Keratinocyte (primary cell): ENCODE measurements at places on chromosomes 6 and 20.

GRCh38 chr6:167330750-167331149, 5.9 kb downstream of the TTLL2 start:
- no peaks in the 10 kb centered on the region for H3K27me3 ChIP-seq
- no peaks in the 10 kb centered on the region for H3K36me3 ChIP-seq
- H3K4me1 ChIP-seq = no peaks in the 10 kb centered on the region
- no peak for DNase-seq

GRCh38 chr20:57060407-57061050, 205.9 kb downstream of the BMP7 start:
- DNase-seq = no peak
- no peak overlapping the region for H3K4me3 ChIP-seq
- peaks cover 18% of the 10 kb centered on the region for H3K4me1 ChIP-seq

DNA sequence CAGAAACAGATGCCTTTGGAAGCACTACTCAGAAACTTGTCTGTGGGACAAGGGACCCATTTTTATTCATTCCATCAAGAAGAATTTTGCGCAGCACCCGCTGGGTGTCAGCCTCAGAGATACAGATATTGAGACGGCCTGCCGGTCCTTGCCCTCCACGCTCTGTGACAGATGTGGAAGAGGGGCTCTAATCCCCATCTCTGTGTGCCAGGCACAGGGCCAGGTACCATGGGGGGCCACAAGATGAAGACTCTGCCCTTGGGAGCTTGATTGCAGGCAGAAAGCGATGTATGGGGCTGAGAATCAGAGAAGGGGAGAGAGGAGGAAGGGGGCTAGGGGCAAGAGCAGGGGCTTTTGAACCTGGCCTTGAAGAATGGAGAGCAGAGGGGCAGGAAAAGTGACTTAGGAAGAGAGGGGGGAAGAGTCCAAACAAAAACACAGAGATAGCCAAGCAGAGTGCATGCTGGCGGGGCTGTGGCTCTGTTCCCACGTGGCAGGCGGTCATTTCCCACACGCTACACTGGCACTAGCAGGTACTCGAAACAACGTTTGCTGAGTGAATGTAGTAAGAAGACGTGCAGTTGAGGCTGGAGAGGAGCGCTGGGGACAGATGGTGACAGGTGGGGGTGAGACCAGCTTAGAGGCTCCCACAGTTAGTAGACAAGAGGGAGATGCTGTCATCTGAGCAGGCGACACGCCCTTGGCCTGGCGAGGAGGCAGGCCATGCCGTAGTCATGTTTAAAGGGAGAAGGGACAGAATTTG, 170.3 kb upstream of the SNX9 start:
- H3K4me1 ChIP-seq = peaks cover 9% of the 10 kb centered on the region
- H3K27me3 ChIP-seq = no peaks in the 10 kb centered on the region
- no peak overlapping the region for H3K4me3 ChIP-seq
- no peak for DNase-seq

DNA sequence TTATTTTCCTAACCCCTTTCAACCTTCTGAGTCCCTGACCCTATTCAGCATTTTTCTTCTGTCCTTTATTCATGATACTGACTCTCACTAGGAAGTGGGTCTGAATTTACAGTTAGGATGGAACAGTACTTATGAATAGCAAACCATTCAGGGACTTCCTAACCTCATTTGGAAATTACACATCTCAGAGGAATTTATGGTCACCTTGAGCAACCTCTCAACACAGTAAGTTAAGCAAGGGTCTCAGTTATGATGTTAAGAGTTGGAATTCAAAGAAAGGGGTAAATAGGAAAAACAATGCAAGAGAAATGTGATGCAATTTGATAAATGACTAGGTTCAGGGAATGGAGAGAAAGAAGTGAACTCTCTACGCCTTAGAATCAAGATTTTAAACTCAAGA, 97.3 kb downstream of the GPR6 start:
- H3K27ac ChIP-seq = no peak overlapping the region
- no peaks in the 10 kb centered on the region for H3K36me3 ChIP-seq
- H3K27me3 ChIP-seq = no peaks in the 10 kb centered on the region
- H3K4me1 ChIP-seq = no peaks in the 10 kb centered on the region

DNA sequence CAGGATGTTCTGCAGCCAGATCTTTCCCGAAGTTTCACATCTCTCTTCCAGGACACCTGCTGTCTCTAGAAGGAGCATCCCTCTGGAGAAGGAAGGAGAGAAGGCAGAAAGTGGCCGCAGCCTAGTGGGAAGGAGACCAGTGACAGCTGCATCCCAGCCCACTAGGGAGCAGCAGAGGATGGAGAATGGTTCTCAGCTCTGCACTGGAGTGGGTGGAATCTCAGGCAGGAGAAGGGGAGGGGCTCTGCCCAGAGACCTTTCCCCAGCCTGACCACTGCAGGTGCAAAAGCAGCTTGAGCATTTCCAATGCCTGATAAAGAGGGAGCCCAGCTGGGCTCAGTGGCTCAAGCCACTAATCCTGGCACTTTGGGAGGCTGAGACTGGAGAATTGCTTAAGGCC, 32.3 kb downstream of the NCR2 start:
- no peak overlapping the region for H3K27ac ChIP-seq
- peaks cover 12% of the 10 kb centered on the region for H3K4me1 ChIP-seq
- no peak overlapping the region for H3K4me3 ChIP-seq
- no peaks in the 10 kb centered on the region for H3K36me3 ChIP-seq
- peaks cover 20% of the 10 kb centered on the region for H3K27me3 ChIP-seq
- no peak for DNase-seq

GRCh38 chr6:118826096-118826495, 67.9 kb upstream of the ASF1A start:
- H3K36me3 ChIP-seq = peaks cover 10% of the 10 kb centered on the region
- H3K4me1 ChIP-seq = no peaks in the 10 kb centered on the region
